Stimulated activated CD4-positive, alpha-beta T cell treated with anti-CD3 and anti-CD28 coated beads, Interleukin-1b, Interleukin-23, amount 100 ng/mL, for 48 hours (primary cell): ENCODE measurements at places on chromosomes 4 and X.

GRCh38 chr4:8495803-8496202 is 55.2 kb downstream of the TRMT44 start:
- no peak for DNase-seq

DNA sequence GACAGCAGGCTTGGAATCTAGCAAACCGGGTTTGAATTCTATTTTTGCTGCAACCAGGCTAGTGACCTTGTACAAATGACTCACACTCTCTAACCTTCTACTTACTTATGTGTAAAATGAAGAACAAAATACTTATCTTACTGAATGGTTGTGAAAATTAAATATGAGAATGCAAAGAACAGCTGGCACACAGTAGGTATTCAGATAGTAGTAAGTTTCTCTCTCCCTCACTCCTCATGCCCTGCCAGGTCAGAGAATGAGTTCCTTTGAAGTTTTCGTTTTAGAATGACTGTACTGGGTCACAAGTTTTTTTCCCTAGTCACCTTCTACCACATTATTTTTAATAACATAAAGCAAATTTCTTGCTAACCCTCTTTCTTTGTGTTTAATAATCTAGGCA is 33.0 kb downstream of the CISD2 start:
- no peak for DNase-seq

- no peak for DNase-seq
Measured at GRCh38 chr4:185589067-185589836, 53.9 kb upstream of the PDLIM3 start.

DNA sequence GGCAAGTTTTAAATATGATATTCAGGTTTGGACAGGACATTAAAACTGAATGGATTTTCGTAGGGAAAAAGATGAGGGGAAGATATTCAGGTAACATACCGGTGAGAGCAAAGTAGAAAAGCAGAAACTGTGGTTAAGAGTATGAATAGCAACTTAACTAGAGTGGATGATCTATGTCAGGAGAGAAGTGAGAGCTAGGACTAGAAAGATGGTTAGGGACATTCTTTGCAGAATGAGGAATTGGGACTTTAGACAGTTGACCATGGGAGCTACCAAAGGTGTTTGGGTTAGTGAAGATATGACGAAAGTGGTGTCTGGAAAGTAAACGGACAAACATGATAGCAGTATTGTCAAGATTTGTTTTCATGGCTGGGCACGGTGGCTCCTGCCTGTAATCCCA is 45.2 kb downstream of the ANXA5 start:
- no peak for DNase-seq

DNA sequence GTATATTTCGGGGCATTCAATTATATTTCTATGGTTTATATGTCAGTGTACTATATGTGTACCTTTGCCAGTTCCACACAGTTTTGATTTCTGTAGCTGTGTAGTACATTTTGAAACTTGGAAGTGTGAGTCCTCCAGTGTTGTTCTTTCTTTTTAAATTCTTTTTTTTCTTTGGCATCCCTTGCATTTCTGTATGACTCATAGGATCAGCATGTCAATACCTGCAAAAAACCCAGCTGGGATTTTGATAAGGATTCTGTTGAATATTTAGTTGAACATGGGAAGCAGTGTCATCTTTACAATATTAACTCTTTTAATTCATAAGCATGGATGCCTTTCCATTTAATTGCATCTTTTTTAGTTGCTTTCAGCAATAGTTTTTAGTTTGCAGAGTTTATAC is 100.0 kb downstream of the SH3BGRL start:
- no peak for DNase-seq

DNA sequence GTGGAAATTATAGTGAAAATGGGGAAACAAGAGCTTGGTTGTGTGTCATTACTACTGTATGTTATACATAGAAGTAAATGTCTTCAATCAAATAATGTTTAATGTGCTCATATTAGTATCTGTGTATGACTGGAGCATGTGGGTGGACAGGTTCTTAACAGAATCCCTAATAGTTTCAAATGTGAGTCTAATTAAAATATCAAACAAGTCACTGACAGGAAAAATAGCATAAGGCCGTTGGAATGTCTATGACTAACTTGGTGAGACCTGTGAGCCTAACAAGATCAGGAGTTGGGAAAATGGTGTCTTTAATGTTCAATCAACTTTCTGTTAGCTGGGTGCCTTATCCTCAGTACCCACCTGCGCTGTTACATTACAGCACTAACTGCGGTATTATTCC is 6.2 kb upstream of the CXCL3 start:
- DNase-seq = no peak

DNA sequence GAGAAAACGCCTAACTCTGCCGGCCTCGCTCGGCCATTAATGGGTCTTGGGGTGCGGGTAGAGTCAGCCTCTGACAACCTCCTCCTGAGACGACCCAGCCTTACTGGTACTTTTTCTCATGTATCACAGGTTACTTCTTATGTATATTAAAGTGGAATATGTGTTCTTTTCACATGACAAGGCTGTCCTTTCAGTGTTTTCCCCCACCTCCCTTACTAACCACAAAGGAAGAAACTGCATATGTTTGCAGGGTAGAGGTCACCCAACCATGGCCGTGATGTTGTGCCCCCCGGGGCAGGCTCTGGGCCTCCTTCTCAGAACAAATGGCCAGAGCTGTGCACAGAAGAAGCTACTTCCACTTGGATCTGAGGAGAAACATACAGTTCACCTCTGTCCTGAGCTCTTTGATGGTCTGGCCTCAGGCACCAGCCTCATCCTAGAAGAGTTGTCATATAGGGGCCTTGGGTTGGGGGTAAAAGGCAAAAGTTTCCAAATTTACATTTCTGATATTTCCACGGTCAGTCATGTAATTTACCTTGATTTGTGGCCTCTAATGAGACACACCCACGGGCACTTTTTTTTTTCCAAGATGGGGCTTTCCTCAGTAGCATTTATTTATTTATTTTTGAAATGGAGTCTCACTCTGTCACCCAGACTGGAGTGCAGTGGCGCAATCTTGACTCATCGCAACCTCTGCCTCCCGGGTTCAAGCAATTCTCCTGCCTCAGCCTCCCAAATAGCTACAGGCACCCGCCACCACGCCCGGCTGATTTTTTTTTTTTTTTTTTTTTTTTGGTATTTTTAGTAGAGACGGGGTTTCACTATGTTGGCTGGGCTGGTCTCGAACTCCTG is 1.9 kb downstream of the SOWAHD start:
- DNase-seq = no peak

DNA sequence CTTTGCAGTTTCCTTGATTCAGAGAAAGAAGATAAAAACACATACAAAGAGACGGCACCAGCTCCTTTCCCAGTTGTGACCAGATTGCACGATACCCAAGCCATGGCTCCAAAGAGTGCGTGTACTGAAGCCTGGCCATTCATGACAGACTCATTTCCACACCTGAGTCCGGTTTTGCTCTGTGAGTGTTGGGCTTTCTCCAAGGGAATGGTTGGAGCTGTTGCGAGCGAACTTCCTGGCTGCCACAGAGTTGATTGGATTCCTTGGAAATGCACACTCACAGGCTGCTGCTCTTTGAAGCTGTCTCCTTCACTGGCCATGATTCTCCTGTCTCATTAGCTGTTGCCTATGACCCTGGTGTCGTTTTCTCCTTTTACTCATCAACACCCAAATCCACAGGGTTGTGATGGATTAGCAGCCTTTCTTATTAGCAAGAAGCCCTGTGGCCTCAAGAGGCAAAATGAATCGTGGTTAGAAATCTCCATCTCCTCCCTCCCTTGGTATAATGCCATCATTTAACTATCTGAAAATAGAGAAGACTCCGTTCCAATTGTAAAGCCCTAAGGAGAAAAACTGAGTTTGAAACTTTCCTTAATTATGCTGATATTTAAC is 43.9 kb upstream of the BBS12 start:
- DNase-seq = no peak

GRCh38 chr4:118981171-118981838 is 92.7 kb downstream of the SYNPO2 start:
- no peak for DNase-seq

GRCh38 chr4:26267087-26267486 is 53.7 kb upstream of the RBPJ start:
- no peak for DNase-seq

- no peak for DNase-seq
Measured at GRCh38 chr4:174152717-174153466, 130.6 kb downstream of the FBXO8 start.

DNA sequence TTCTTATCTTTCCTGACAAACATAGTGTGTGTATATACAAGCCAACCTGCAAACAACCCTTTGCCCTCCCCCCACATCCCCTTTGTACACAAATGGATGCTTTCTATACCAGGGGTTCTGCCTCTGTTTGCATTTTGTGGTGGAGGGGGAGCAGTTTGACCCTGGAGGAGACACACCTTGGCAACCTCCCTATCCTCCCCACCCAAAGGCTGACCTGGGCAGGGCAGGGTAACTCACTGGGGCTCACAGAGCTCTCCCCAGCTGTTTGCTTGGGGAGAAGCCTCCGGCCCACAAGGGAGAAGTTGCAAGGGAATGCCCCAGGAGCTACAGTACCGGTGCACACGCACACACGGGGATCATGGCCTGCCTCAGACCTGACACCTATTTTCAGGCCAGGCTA is 372.6 kb downstream of the BCOR start:
- no peak for DNase-seq

GRCh38 chr4:123469245-123469644 is 72.7 kb downstream of the SPRY1 start:
- no peak for DNase-seq

DNA sequence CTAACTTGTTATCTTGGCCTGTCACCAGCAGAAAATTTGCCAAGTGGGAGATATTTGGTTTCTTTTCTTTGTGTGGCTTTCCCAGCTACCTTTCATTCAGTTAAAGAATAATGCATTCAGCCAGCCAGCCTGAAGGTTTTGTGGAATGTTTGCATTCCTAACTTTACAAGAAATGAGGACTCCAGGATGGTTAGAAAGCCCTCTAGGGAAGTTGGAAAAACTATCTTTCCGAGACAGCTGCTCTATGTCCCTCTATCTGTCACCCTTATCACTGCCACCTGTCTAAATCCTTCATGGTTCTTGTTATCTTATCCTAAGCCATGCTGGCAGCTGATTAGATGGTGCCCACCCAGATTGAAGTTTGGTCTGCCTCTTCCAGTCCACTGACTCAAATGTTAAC is 384.2 kb downstream of the SH3BGRL start:
- no peak for DNase-seq

GRCh38 chr4:25489253-25489797 is 112.3 kb downstream of the ANAPC4 start:
- no peak for DNase-seq

DNA sequence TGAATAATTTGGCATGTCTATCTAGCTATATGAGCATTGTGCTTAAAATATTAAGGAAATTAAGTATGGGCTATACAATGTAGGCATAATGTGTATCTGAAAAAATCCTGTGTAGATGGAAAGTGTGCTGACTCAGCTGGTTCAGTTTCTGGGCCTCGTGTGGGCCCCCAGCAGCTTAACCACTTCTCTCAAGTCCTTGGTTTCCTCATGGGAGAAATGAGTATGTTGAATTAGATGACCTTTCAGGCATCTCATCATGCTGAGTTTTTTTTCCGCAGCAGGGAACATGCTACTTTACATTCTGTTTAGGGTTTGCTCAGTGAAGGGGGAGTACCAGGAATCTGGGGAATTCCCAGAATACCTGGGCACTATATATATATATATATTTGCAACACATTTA is 30.5 kb downstream of the RHOH start:
- peak; percentile 81 for DNase-seq

GRCh38 chr4:13537011-13537831 is 7.1 kb downstream of the NKX3-2 start:
- DNase-seq = no peak

DNA sequence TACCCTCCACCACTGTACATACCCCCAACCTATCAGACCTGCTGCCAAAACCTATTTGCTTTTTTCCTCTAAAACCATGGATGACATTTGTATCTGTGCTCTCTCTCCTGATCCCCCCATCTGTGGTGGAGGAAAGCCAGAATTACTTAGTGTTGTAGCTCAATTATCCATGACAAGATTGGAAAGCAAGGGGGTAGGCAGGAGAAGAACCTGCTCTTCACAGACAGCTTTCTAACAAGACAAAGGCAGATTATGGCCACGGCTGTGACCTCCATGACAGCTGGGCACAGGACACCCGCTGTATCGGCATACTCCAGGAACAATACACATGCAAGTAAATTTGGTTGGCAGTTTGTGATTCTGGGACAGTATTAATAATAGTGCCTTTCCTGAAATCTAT is 186.7 kb downstream of the ENOX2 start:
- no peak for DNase-seq

- DNase-seq = no peak
Measured at GRCh38 chrX:30612250-30612655, 34.7 kb upstream of the TASL start.

DNA sequence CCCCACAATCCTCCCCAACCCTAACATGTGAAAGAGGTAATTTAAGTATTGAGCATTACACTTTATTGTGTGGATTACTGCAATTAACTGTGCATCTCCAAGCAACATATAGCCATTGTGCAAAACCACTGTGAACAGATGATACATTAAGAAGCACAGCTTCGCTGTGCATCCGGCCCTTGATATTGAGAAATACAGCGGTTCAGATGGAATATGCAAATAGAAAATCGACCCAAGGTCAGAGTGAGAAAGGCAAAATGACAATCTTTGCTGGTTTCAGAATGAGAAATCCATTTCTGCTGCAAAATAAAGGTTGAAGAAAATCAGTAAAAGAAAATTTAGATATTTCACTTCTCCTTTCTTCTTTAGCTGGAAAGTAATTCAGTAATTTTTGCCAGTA is 805.9 kb upstream of the GRID2 start:
- no peak for DNase-seq

- DNase-seq = no peak
Measured at GRCh38 chr4:2741626-2742025, 14.5 kb downstream of the TNIP2 start.

DNA sequence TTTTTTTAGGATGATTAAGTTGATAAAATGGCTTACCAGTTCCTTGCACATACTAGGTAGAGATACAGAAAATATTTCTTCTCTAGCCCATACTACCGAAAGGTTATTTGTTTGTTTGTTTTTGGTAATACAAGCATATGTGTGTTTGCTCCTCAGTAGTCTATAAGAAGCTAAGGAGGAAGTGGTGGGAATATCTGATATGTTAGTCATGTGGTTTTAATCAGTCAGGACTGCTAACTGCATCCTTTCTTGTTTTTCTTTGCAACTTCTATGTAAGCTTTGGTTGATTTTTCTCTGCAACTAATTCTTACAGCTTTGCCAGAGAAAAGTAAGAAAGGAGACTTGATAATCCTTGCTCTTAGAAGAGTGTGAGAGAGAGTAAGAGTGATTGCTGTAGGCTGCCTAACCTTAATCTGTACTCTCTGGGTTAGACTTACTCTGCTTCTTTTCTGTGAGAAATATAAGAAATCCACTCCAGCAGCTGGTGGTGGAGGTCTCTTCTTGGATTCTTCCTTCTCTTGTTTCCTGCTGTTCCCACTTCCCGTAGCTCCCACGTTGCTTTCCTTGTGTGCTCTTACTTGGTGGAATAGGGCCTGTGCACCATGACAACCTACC is 28.3 kb downstream of the SEPTIN11 start:
- DNase-seq = no peak
